Activated naive CD8-positive, alpha-beta T cell treated with anti-CD3 and anti-CD28 coated beads, Interleukin-2, amount 10 ng/mL, durations not matched to agents 7 days and 5 days (primary cell): ENCODE measurements at places on chromosomes 5 and 9.

DNA sequence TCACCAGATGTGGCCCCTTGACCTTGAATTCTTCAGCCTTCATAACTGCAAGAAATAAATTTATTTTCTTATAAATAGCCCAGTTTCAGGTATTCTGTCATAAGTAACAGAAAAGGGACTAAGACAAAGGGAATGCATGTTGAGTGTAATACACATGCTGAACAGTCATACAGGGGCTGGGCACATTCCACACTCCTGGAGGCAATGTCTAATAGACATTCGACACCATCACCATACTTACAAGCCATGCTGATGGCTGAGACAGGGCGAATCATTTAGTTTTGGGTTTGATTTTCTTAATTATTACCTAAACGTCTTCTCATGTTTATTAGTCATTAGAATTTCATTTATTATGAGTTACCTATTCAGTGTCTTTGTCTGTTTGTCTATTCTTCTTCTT, 68.5 kb downstream of the TENT4A start:
- no peak for DNase-seq

- no peak for DNase-seq
These were observed 5.7 kb upstream of the SMC2 start for GRCh38 chr9:104088416-104088815.

GRCh38 chr5:92748072-92748676, 832.8 kb downstream of the NR2F1-AS1 start:
- DNase-seq = no peak

DNA sequence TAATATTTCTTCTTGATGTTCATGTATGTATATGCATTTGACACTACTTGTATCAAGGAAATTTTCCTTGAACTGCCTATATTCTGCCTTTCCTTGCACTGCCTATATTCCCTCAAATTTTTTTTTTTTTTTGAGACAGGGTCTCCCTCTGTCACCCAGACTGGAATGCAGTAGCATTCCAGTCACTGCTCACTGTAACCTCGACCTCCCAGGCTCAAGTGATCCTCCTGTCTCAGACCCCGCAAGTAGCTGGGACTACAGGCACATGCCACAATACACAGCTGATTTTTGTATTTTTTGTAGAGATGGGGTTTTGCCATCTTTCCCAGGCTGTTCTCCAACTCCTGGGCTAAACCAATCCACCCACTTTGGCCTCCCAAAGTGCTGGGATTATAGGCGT, 4.1 kb downstream of the HMGCS1 start:
- DNase-seq = no peak

GRCh38 chr5:169265888-169266287, 35.1 kb downstream of the SLIT3 start:
- no peak for DNase-seq
